ENCODE measurements at places on chromosomes 4 and X.
A peak's percentile ranks its signal among the peaks of the same experiment; 100 is the strongest.

DNA sequence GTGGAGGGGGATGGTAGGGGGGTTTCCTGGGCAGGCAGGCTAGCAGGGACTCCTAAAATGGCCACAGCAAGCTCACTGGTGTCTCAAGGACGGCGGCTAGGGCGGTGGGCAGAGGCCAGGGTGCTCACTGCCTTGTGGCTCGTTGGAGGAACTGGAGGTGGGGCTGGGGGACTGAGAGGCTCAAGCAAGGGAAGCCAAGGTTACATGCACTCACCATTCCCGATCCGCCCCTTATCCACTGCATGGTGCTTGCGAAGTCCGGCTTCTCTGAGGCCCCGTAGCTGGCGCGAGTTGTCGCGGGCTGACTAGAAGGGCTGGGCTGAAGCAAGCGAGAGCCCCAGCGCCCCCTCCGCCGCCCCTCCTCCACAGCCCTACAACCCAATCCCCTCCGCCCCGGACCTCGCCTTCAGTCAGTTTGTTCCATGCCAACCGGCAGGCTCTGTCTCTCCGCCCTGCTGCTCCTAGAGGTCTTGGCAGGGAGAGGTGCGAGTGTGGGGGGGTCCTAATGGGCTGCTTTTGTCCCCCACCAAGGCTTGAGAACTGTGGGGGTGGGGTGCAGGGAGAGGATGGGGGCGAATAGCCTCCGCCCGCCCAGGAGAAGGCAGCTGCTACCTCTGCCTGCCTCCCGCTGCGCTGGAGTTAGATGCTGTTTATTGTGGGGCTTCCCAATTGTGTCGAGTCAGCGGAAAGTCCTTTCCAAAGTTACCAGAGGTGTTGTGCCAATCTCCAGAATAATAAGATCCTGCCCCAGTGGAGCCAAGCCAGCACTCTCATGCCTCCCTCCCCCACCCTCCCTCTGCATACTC lies at the start of gene ARHGEF9:
TSS of gene ARHGEF9 (minus strand) at position 313 of the 806 bp plus-strand sequence. CDS start at position 244, 69 bp downstream.
- no peak for DNase-seq

- DNase-seq, result no peak
Measured at GRCh38 chr4:56086561-56086960, 137.8 kb downstream of the CEP135 start.

DNA sequence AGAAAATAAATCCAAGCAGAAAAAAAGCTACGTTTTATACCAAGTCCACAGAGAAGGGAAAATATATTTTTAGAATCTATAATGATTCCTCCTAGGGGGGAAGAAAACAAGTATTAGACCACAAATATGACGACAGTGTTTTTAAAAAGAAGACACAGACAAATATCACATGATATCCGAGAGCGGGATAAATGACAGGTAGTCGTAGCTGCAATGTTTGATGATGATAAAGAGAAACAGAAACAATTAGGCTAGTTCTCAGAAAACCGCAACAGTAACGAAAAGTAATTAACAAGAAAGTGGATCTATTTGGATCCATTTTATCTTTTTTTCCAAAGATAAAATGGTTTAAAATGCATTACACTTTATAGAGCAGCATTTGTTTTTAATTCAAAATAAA lies 918 bp downstream of the HAUS3 start:
- no peak for DNase-seq

- no peak for DNase-seq
Measured at GRCh38 chr4:171342646-171343045, 470.6 kb upstream of the GALNTL6 start.

DNA sequence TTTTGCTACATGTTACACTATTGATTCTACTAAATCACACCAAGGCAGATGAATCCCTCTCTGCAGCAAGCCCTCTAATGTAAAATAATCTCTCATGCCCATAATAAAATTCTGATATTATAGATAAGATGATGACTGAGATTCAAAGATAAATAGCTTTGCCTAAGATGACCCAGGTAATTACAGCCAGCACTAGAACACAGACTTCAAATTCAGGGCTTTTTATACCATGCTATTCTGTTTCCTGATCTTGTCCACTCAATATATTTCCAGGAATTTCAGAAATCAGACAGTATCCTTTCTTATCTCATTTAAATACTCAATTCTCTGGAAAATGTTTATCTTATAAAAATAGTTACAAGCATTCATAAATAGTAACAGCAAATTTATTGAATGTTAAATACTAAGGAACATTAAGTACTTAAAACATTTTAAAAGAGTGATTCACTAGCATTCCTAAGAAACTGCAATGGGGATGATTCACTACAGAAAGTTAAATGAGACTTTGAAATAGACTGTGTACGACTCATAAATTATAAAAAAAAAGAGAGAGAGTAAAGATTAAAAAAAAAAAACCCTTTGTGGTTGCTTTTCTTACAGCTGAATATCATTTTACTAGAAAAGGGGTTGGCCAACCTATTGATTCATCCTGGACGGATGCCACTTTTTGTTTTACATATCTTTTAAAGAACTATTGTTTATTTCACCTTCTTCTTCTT lies 45.8 kb upstream of the IL21 start:
- peak; percentile 87 for DNase-seq

- DNase-seq, result no peak
Measured at GRCh38 chr4:17165286-17165685, 266.8 kb upstream of the LDB2 start.

- DNase-seq, result peak; percentile 16
Measured at GRCh38 chrX:123993326-123993725, 31.8 kb downstream of the STAG2 start.

DNA sequence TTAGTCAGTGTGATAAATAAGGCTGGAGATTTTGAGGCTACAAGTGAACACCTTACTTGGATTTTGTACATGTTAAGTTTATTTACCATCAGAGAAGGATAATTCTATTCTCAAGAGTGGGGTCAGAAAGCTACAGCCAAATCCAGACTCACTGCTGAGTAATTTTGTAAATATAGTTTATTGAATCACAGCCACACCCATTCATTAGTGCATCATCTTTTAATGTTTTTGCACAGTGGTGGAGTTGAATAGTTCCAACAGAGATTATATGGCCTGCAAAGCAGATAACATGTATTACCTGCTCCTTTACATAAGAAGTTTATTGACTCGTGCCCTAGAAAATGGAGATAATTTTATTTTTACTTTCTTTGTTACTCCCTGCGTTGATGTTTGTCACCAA lies 60.4 kb downstream of the PCDH18 start:
- DNase-seq, result no peak

DNA sequence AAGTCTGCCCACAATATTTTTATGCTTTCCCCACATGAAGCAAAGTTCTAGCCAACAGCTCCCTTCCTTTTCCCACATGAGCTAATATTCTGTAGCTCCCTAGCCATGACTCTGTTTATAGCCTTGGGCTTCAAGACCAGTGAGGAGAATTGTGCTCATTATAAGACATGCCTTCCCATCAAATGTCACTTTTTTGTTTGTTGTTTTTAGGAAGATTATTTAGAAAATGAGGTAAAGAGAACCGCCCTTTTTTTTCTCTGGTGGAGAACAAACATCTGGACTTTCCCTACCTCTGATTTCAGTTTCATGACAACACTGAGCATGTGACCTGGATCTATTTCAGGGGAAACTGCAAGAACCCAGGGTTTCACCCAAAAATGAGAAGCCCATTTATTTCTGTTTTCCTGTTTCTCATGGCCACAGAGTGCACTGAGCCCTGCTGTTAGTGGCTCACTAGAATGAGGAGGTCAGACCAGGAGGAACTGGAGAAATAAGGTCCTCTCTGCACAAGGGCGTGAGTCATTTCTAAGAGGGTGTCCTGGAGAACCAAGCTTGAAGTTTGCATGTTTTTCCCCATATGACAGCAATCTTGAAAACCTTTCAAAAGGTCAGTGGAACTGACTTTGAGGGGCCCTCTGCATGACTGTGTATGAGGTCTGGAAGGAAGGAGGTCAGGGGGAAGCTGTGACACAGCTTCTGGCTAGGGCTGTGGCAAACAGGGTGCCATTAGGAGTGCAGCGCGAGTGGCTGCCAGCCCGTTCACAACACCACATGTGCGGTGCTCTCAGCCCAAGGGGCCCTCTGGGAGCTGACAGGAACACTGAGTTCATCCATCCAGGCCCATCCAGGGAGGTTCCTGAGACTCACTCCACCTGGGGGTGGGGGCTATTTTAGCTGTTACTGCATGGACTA lies 55.2 kb downstream of the CHST7 start:
- no peak for DNase-seq

DNA sequence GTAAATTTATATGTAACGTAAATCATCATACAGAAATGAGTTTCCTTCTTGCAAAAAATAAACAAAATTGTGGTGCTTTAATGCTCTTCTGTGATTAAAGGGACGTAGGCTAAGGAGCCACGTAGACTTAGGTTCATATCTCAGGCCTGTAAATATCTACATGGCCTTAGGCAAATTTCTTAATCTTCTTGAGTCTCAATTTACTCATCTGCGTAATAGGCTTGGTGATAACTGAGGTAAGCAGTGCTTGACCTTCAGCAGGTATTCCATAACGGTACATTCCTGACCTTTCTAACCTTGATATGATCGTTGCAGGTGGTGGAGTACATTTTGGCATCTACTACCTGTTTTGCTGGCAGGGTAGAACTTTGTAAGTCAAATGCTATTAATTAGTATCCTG lies 65.2 kb upstream of the TLR3 start:
- no peak for DNase-seq

GRCh38 chrX:145213504-145213903 lies 33.8 kb upstream of the SPANXN1 start:
- DNase-seq, result peak; percentile 8

DNA sequence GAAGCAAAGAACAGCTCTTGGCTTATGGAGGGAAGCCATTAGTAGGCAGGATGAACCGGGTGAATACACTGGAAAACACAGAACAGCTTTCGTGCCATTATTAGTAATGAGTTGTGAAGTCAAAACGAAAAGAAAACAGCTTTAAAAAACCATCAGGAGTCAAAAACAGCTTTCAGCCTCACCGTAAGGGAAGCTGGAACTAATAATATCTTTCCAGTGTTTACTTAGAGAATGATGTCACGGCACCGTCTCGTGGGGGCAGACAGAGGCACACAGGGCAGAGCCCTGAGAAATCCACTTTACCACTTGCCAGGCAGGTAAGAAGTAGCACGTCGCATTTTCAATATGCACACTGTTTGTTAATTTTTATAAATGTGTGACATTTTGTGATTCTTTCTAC lies 37.9 kb upstream of the HMX1 start:
- no peak for DNase-seq

- DNase-seq, result no peak
Measured at GRCh38 chr4:181083757-181084361, 1159.3 kb upstream of the TENM3 start.

DNA sequence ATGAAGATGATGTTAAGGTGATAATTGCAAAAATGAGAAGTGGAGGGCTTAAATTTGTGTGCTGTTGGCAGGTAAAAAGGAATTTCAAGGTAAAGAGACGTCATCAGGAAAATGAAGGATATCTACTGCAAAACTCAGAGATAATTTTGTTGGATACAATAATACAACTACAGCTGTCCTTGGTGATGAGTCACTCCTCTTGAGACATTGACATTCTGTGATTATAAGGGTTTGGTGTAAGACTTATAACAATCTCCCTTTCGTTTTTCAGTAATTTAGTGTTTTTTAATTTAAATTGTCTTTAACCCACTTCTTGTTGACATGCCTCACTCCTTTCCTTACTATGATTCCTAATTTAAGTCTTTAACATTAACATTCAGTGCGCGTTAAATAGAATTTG lies 1074.1 kb upstream of the SLIT2 start:
- no peak for DNase-seq

DNA sequence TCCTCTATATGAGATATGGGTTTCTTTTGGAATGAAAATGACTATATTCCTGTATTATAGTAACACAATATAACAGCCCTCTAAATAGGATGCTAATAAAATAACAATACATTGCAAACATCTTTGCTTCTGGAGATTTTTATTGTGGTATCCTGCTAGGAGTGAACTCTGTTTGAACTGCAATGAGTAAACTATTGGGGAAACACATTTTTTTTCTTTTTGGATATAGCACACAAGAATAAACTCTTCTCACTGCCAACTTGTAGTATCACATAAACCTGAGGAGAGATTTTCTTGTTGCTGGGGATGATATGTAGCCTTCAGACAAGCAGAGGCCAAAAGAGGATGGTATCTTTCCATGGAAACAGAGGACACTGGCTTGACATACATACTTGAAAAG lies 238.2 kb downstream of the C4orf33 start:
- DNase-seq, result no peak

DNA sequence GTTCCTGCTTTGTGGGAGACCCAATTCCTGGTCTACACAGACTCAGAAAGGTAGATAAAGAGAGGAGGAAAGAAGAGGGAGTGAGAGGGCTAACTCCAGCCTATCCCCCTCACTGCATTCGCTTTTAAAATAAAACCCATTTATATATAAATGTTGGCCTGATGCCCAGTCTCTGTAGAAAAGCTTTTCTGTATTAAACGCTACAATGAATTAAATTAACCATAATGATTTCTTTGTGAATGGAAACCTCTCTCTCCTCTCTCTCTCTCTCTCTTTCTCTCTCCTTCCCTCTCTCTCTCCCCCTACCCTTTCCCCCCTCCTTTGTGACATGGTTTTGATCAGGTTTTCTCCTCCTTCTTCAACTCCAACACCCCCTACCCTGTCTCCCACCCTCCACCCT lies 34.8 kb downstream of the PJA1 start:
- no peak for DNase-seq

- no peak for DNase-seq
Measured at GRCh38 chr4:72388521-72388920, 180.5 kb downstream of the ADAMTS3 start.

GRCh38 chrX:39063702-39064101 lies 262.4 kb downstream of the MID1IP1 start:
- no peak for DNase-seq

GRCh38 chrX:53251307-53251706 lies 26.3 kb upstream of the KDM5C start:
- no peak for DNase-seq

- no peak for DNase-seq
Measured at GRCh38 chr4:79920163-79920853, 152.7 kb downstream of the ANTXR2 start.

- DNase-seq, result no peak
Measured at GRCh38 chrX:82692991-82693390, 815.1 kb upstream of the POU3F4 start.

DNA sequence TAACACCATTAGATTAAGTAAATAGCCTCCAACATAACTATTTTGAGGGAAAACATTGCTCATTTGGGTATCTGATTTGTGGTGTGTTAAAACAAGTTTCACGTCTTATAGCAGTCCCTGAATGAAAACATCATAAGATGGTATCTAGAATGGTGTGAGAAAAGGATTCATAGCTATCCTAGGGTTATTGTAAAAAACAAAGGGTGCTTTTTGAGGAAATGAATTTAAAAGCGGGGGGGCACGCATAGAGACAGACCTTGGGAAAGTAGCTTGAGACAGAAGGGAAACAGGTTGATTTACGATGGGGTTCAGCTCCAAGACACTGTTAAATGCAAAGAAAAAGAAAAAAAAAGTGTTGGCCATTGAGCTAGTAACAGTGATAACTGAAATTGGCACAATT lies 768 bp upstream of the CXCL10 start:
- no peak for DNase-seq

DNA sequence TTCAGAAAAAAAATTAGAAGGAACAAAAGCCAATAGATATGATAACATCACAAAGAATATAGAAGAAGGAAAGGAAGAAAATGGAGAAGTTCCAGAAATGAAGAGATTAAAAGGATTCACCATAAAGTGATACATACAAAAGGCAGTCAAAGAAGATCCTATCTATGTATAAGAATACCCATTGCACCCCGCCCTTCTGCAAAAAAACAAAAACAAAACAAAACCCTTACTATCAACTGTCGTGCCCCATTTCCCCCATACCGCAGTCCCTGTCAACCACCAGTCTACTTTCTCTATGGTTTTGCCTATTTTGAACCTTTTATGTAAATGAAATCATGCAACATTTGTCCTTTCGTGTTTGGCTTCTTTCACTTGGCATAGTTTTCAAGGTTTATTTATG lies 385.6 kb downstream of the PRDM5 start:
- no peak for DNase-seq
